ENCODE measurements at places on chromosomes 16 and 17. TPM values are rescaled to one million over a fixed set of nuclear protein-coding genes. Genes with fewer than 3 reads are reported as not detected.

The CCL22 gene
- not detected for total RNA-seq

The SMURF2 gene
- total RNA-seq, result 132 TPM

DNA sequence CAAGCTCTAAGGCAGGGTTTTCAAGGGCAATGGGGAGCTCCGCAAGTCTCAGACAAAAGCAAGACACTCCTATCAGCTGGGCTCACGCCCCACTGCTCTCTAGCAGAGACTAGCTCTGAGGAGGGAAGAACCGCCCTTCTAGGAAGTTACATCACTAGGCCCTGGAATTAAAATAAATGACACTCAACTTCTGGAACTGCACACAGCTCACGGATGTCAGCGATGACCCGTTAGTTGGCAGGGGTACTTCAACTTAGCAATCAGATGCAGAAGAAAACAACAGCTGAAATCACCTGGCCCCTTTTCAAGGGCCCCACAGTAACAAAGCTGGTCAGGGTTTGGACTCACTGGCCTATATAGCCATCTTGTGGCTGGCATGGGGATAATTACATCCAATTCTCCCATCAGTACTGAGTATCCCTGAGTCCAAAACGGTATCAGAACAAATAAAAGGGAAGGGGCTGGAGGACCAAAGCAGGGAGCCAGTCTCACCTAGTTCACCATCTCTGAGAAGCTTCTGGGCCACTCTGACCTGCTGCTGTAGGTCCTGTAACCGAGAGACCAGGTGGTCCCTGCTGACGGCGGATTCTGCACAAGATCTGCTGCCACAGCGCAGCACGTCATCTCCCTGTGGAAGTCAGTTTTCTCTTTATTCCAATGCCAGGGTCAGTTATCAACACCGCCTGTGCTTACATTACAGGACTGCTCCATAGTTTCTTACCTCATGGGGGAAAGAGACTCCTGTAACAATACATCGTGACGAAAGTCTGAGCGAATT is 22.2 kb downstream of the SERPINF1 start:
- peak; percentile 39 for DNase-seq

- DNase-seq, result peak; percentile 51
Observed at GRCh38 chr17:77494664-77495435, 354.1 kb downstream of the SEC14L1 start.

The UNC13D gene
- total RNA-seq, result not detected

The MYH1 gene
- total RNA-seq, result not detected

DNA sequence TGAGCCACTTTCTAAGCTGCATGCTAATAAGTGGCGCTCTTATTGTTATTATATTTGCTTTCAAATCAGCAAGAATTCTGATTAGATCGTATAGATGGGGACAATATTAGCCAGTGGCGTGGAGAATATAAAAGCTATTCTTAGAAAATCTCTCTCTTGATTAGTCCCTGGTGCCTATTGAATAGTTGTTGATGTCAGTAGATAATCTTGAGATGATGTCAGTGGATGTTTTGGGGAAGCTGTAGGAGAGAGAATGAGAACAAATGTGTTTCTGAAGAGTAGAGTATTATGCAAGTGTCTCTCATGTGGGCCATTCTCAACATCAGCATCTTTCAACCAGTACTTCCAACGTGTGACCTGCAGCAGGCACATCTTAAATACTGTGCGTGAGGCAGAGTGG is 445.7 kb downstream of the GRIN2A start:
- DNase-seq, result no peak

The TAT gene
- not detected for total RNA-seq

- DNase-seq, result peak; percentile 81
Observed at GRCh38 chr16:80993307-80993706, 13.4 kb downstream of the CMC2 start.

DNA sequence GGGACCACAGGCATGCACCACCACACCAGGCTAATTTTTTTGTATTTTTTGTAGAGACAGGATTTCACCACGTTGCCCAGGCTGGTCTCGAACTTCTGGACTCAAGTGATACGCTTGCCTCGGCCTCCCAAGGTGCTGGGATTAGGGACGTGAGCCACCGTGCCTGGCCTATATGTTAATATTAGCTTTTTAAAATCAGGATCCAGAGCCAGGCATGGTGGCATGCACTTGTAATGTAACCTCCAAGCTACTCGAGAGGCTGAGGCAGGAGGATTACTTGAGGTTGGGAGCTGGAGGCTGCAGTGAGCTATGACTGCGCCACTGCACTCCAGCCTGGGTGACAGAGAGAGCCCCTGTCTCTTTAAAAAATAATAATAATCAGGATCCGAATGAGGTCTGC is 8.5 kb upstream of the ADCY7 start:
- DNase-seq, result no peak
